ENCODE measurements at places on chromosomes 1 and 21. TPM values are rescaled to one million over a fixed set of nuclear protein-coding genes. Genes with fewer than 3 reads are reported as not detected.

Gene SH2D2A
- total RNA-seq = 86.3 TPM

Gene RGS2
- 234 TPM for total RNA-seq

Gene KCNJ10
- not detected for total RNA-seq

Gene CSRP1
- total RNA-seq = 31.6 TPM

Gene GNAT2
- not detected for total RNA-seq

Gene TTLL7
- not detected for total RNA-seq

- DNase-seq = no peak
These were observed 60.8 kb downstream of the DHRS3 start for GRCh38 chr1:12556957-12557935.

GRCh38 chr1:31445951-31446350 lies 32.9 kb downstream of the SERINC2 start:
- no peak for DNase-seq

- DNase-seq = no peak
These were observed 178.7 kb upstream of the DPYD start for GRCh38 chr1:98099501-98099900.

- no peak for DNase-seq
These were observed 275.1 kb upstream of the VAMP3 start for GRCh38 chr1:7495962-7496361.

DNA sequence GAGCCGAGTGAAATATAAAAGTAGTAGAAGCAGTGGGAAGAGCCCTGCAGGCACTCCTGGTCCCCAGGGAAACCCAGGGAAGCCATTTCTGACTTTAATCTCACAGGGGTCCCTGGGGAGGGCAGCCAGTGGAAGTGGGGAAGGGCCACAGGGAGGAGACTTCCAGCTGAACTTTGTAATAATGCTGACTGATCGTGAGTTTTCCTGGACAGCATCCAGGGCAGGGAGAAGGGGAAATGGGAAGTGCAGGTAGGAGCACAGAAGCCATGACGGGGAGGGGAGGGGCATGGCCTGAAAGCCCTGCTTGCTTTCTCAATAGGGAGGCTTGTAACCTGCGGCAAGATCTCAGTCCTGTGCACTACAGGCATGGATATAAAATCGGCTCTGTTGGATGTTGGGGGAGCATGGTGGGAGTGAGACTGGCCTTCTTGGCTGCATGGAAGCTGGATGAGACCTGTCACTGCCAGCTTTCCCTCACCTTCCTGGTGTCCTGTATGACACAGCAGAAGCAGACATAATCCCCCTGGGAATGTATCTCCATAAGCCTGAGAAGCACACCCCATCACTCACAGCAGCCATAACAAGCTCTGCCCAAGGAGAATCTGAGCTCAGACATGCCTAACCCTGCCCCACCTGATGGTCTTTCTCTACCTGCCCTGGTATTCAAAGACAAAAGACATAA lies 15.1 kb upstream of the MX1 start:
- DNase-seq = no peak

DNA sequence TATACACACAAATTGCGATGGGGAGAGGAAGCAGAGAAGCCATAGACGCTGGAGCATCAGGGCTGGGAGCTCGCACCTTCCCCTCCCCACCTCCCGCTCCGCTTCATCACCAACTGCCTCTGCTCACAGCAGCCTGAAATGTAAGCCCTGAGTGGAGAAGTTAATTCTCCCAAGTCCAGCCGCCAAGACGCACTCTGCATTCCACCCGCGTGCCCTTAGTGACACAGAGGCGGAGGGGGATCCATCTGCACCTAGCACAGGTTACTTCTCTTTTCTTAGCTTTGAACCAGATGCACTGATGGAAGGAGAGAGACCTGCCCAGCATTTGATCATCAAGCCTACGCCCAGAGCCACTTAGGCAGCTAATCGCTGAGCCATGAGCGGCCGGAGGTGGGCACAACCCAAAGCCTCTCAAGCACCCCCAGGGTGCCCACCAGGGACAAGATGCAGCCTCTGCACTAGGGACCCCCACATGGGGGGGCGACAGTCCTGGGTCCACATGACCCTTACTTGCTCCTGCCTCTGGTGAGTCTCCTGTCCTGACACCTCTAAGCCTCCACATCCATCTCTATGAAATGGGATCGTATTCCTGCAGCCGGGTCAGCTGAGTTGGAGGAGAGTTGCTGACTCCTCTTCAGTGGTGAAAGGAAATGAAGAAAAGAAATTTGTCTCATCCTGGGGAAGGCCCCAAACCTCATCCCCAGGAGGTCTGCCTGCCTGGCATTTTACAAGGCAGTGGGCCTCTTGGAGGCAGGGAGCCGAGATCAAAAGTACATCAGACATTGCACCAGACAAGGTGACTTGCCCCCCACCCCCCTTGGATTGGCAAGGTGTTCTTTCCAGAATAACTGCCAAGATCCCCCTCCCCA lies 316.2 kb downstream of the MATN1 start:
- DNase-seq = peak; percentile 36

GRCh38 chr1:22976461-22977243 lies 4.0 kb upstream of the LACTBL1 start:
- DNase-seq = peak; percentile 35

DNA sequence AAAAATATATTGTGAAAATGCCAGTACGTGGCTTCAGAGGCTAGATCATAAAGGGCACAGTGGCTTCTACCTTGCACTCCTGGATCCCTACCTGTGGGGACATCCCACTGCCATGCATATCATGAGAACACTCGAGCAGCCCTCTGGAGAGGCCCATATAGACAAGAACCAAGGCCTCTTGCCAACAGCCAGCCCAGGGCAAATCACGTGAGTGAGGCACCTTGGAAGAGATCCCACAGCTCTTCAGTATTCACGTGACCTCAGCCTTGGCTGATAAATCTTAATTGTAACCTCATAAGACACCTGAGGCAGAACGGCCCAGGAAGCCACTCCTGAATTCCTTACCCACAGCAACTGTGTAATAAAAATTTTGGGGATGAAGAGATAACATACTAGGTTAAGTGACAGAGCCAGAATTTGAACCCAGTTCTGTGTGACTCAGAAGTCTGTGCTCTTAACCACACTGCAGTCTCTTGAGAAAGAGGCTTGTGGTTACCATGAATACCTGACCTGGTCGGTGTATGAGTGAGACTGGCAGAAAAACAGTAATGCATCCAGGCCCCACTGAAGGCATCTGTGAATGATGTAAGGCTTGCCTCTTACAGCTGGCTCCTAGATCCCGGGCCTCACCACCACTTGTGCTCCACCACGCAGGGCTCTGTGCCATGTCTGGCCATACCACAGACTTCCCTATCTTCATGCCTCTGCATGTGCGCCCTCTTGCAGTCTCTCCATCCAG lies 6.9 kb upstream of the A3GALT2 start:
- DNase-seq = no peak

- no peak for DNase-seq
These were observed 109.9 kb downstream of the BCAR3 start for GRCh38 chr1:93571623-93572310.

Data from CD8-positive, alpha-beta T cell (primary cell).